ENCODE measurements at places on chromosomes 4 and X. TPM values are rescaled to one million over a fixed set of nuclear protein-coding genes. Genes with fewer than 3 reads are reported as not detected.

The PCDH19 gene
- total RNA-seq: 0.30 TPM

The DSPP gene
- total RNA-seq: 0.06 TPM

DNA sequence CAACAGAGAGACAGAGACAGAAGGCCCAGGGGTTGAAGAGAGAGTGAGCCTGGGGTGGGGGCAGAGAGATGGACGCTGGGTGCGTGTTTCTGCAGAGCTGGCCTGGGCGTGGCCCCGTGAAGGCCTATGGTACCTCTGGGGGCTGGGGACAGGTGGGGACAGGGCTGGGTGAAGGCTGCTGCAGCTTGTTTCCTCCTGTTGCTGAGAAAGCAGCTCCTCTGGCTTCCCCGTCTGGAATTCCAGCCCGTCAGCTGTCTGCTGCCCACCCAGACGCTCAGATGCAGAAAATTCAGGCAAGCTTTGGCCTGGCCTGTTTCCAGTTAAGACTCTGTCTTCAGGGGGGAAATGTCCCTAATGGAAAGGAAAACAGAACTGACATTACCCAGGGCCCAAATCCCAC is 76.8 kb upstream of the PSAPL1 start:
- H3K27me3 ChIP-seq: no peaks in the 10 kb centered on the region
- peak; percentile 70 for DNase-seq
- no peak overlapping the region for H3K27ac ChIP-seq
- no peaks in the 10 kb centered on the region for H3K36me3 ChIP-seq
- peaks cover 10% of the 10 kb centered on the region for H3K4me1 ChIP-seq

GRCh38 chr4:67035986-67036385 is 509.3 kb downstream of the CENPC start:
- no peaks in the 10 kb centered on the region for H3K36me3 ChIP-seq
- peak overlapping the region; percentile 52 for H3K27ac ChIP-seq
- H3K27me3 ChIP-seq: no peaks in the 10 kb centered on the region
- H3K4me3 ChIP-seq: no peak overlapping the region

- no peaks in the 10 kb centered on the region for H3K27me3 ChIP-seq
- no peaks in the 10 kb centered on the region for H3K4me1 ChIP-seq
- DNase-seq: no peak
- H3K4me3 ChIP-seq: no peak overlapping the region
- H3K36me3 ChIP-seq: no peaks in the 10 kb centered on the region
- H3K27ac ChIP-seq: no peak overlapping the region
These were observed 466.1 kb upstream of the GRID2 start for GRCh38 chr4:91837608-91838029.
